ENCODE measurements at places on chromosomes 5 and 9.

DNA sequence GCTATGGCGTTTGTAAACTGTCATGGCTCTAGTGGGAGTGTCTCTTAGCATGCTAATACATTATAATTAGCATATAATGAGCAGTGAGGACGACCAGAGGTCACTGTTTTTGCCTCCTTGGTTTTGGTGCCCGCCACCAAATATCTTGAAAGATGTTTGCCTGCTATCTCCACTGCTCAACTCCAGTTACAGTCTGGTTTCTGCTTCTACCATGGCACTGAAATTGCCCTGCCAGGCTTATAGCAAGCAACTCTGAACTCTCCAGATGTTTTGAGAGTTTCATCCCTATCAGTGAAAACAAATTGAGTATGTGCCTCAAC is 122.1 kb upstream of the SPRY4 start:
- no peak for DNase-seq

- DNase-seq = no peak
Observed at GRCh38 chr5:120436996-120437395, 27.1 kb upstream of the PRR16 start.

DNA sequence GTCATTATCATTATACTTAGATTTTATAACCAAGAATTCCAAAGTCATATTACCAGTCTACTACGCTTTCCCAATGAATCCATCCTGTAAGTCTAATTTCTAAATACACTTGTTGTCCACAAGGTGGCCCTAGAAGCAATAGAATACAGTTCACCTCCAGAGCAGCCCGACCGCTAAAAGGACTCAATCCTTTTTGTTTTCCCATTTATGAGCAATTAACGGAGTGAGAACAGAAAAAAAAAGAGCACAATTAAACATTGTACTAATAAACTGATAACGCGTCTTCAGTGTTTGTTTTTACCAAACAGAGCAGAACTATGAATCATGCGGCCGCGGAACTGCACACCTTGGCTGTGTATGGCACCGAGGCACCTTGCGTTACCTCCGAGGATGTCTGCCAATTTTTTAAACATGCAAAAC is 160.7 kb upstream of the DAPK1 start:
- peak; percentile 74 for DNase-seq

DNA sequence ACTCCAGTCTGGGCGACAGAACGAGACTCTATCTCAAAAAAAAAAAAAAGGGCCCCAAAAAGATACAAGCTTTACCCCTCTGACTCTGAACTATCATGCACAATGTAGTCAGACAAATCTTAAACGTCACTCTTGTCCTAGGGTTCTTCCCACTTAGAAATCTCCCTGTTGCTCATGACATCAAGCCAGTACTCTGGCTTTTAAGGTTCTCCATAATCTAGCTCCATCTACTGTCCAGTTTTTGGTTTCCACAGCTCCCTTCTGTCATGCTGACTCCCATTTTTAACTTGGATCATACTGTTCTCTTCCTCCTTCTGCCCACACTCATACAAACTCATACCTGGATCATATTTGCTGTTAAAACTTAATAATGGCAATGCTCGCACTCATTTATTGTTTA is 156.7 kb upstream of the TLX3 start:
- DNase-seq = no peak

- DNase-seq = no peak
Observed at GRCh38 chr5:31427013-31427723, 104.7 kb downstream of the DROSHA start.

DNA sequence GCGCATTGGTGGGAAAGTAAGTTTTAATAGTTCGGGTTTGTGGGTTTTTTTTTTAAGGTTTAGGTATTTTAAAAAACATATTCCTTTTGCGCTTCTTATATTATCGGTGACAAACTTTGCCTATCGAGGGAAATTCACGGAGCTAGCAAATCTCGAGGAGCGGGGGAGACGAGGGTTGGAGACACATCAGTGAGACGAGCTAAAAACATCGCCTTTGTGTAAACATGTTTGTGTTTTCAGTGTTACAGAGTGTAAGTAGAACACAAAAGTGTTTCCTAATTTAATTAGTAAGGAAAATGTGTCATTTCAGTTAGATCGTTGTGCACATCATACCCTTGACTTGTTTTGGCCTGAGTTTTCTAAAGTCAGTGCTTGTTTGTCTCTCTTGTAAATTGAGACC is 945 bp downstream of the BTF3 start:
- no peak for DNase-seq

- DNase-seq = no peak
Observed at GRCh38 chr5:127580731-127581130, 63.3 kb downstream of the PRRC1 start.

GRCh38 chr9:137691646-137692351 is 73.0 kb downstream of the EHMT1 start:
- no peak for DNase-seq

- DNase-seq = no peak
Observed at GRCh38 chr9:14314424-14314928, 535 bp upstream of the NFIB start.

GRCh38 chr9:6959270-6960000 is 201.7 kb downstream of the KDM4C start:
- DNase-seq = no peak

DNA sequence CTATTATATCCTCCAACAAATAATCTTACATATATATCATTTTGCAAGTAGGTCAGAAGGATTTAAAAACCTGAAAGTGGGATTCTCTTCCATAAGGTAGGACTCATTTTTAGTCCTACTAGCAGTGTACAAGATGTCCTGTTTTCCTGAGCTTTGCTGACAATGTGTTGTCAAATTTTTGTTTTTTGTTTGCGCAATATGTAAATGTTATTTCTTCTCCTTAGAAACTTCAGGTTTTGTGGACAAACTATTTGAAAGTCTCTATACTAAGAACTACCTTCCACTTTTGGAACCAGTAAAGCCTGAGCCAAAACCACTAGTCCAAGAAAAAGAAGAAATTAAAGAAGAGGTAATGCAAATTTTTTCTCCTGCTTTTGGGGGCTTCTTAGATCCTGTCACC is 19.8 kb downstream of the RBM27 start:
- DNase-seq = no peak

DNA sequence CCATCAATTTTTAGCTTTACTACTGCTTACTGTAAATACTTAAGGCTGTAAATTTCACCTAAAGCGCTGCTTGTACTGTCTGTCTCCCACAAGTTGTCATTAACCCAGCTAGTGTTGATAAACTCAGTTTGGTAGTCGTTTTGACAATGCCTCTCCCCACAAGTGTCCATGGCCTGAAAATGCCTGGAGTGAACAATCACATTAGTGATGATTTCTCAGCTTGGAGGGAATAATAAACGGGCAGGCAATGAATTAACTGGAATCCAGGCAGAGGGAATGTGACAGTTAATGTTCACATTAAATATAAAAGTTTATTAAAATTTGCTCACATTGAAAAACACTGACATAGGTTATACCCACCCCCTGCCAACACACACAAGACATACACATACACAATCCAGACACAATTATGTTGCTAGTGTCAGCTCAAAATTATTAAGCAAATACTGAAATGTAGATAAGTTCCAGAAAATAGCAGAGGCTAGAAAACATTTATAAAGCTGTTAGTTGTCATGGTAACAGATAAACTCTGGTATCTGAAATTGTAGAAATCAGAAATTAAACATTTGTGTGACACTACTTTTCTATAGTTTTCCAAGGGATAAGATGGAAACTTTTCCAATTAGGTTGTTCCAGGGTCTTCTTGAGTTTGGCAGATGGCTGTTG is 341.9 kb downstream of the DIRAS2 start:
- no peak for DNase-seq

- DNase-seq = no peak
Observed at GRCh38 chr5:181044093-181044599, 4.1 kb downstream of the BTNL9 start.

DNA sequence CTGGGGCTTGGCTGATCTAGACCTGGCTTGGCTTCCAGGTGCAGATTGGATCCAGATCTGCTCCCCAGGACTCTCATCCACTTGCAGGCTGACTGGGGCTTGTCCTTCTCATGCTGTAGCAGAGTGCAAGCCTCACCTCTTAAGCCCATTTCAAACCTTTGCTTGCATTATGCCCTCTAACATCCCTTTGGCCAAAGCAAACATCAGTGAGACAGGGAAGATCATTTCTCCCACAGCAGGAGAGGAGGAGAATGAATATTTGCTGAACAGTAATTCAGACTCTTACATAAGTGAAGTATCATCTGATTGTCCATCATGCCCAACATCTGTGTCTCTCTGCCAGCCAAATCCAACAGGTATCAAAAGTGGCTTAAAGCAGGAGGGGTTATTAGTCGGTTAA is 194.9 kb downstream of the C9orf152 start:
- no peak for DNase-seq

DNA sequence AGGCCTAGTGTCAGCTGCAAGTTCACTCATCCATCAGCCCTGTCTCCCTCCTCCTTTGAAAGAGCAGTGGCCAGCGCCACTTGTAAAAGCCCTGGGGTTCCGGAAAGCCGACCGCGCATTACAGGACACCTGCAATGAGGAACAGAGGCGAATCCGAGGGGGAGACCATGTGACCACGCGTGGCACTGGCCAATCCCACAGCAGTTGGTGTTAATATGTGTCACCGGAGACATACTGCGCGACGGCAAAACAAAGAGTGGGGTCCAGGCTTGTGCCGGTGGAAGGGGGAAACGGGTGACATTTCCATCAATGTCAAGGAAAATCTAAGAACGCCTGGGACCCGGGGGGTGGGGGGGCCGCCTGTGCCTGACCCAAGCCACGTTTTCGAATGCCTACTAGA is 480.8 kb downstream of the SPATA31A7 start:
- DNase-seq = no peak

GRCh38 chr5:8788246-8788645 is 757.6 kb downstream of the SEMA5A start:
- DNase-seq = no peak

- DNase-seq = no peak
Observed at GRCh38 chr9:124108216-124108615, 96.6 kb downstream of the LHX2 start.

DNA sequence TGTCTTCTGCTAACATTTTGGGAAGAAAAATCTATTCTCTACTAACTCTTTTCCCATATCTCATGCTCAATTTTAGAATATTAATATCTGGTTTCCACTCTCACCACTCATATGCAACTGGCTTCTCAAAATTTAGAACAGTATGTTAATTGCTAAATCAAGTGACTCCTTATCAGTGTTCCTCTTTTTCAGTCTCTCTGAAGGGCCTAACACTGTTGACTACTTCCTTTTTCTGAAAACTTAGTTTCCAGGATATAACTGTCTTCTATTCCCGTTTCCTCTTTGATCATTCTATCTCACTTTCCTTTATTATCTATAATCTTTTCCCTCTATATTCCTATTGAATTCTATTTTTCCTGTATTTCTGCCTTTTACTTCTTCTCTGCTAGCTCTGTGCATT is 1717.2 kb upstream of the C9orf72 start:
- DNase-seq = no peak

- no peak for DNase-seq
Observed at GRCh38 chr5:135592312-135593045, 13.7 kb upstream of the CXCL14 start.

DNA sequence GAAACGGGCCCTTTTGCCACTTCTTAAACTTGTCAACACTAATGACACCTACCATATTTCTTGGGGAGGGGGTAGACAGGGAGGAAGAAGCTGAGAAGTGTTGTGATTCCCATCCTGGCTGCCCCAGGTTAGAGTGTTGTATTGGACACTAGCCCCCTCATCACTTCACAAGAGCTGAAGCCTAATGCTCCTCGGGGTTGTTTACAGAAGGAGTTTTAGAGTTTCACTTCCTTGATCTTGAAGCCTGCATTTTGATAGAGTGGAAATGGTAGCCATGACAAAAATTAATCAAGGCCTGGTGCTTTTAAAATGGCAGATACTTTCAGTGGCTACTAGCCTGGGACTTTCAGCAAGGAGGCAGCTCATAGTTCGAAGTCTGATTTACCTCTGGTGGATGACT is 11.0 kb upstream of the FAM120AOS start:
- no peak for DNase-seq

DNA sequence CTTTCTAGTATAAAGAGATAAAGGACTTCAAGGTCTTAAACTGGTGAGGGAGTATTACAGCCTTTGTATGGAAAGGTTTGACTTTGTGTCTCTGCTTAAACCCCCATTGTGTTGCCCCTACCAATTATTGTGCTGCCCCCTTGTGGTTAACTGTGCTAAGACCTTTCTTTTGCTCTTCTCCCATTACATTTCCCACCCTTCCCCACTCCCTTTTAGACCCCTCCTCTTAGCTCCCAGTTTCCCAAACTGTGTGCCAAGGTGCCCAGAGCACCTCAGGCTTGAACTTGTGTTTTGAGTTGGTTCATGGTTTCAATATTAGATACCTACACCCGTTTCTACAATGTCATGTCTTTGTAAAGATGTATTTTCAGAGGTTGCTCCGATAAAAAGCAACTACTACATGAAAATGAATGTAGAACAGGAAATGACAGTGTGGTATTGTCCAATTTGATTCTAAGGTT is 2.9 kb downstream of the JAK2 start:
- peak; percentile 48 for DNase-seq

GRCh38 chr5:74257645-74258313 is 382.7 kb downstream of the ENC1 start:
- peak; percentile 77 for DNase-seq

DNA sequence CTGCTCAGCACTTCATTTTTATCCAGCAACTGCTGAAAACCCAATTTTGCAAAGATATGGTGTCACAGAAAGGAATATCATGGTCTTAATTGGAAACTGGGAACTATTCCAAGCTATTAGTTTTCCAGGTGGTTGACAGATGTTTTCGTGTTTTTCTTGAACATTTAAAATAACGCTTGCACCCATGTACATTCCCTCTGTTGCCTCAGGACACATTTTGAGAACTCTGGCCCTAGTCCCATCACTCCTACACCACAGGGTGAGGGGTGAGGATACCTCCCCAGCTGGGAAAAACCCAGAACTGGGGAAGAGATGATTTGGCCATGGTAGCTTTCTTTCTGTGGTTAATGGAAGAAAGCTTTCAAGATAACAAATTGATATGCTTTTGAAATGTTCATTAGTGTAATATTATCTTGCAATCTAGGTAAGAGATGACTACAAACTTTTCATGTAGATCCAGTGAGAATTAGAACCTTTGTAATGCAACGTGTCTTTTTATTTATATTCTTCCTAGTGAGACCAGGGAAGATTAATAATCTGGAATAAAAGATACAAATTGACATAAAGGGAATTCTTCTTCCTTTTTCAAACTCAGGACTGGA is 627.0 kb downstream of the RAB3C start:
- DNase-seq = no peak

- DNase-seq = no peak
Observed at GRCh38 chr9:122223435-122223834, 5.3 kb downstream of the LHX6 start.

DNA sequence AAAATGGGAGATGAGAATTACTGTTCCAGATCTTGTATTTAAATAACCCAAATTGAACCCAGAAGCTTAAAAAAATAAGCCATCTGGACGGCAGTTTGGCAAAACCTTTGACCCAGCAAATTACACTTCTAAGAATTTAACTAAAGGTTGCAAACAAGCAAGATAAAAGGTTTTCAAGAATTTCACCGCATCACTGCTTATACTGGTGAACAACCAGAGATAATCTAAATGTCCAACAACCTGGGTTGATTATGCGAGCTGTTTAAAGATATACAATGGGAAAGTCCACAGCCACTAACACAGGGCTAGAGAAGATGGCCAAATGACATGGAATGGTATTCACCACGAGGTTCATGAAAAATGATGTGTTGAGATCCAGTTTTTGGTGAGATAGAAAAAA is 149.3 kb downstream of the GNAQ start:
- DNase-seq = no peak

GRCh38 chr5:68447136-68447929 is 231.8 kb downstream of the PIK3R1 start:
- no peak for DNase-seq

GRCh38 chr5:133485468-133485867 is 126.9 kb downstream of the FSTL4 start:
- peak; percentile 9 for DNase-seq
